ENCODE measurements at places on chromosomes 13 and 19.
A peak's percentile ranks its signal among the peaks of the same experiment; 100 is the strongest.

DNA sequence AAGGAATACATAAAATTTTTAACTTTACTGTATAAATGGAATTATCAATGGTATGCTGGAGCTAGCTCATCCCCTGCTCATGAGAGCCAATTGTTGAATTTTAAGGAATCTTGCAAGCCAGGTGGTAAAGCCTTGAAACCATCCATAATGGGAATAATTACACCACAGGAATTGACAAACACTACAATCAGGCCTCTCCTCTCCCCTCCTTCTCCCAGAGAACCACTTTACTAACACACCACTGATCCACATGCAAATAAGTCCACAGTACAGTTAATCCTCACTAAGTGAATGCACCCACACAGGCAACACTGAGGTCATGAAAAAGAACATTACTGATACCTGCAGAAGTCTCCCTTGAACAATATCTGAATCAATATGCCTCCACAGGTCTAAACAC is 140.5 kb downstream of the KLF12 start:
- DNase-seq: no peak

- DNase-seq: no peak
Measured at GRCh38 chr13:110246530-110246929, 60.4 kb downstream of the COL4A1 start.

DNA sequence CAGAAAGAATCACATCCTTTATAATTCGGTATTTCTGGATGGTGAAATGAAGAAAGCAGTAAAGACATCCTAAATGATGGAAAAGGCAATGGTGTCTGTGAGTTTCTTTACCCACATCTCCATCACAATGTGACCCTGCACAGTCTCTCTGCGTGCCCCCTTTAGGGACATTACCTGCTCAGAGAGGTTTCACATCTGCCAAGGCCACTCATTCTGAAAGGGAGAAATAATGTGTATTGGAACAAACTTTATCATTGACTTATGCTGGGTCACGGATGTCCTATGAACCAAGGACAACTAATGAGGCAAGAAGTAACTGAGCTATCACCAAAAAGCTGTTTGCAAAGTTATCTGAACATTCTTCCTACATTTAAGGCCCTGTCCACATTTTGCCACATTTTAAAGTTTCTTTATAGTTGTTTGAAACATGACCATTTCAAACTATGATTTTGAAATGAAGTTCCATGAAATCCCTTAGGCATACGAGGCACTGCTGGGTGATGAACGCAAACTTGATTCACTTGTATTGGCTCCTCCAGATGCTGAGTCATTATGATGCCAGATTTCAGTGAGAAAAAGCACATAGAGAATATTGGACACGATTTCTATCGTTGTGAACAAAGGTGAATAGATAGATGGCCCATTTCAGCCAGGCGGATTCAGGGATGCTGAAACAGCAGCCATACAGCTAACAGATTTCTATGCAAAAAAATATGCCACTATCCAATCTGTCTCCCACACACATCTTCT is 63.5 kb upstream of the HMGB1 start:
- no peak for DNase-seq

DNA sequence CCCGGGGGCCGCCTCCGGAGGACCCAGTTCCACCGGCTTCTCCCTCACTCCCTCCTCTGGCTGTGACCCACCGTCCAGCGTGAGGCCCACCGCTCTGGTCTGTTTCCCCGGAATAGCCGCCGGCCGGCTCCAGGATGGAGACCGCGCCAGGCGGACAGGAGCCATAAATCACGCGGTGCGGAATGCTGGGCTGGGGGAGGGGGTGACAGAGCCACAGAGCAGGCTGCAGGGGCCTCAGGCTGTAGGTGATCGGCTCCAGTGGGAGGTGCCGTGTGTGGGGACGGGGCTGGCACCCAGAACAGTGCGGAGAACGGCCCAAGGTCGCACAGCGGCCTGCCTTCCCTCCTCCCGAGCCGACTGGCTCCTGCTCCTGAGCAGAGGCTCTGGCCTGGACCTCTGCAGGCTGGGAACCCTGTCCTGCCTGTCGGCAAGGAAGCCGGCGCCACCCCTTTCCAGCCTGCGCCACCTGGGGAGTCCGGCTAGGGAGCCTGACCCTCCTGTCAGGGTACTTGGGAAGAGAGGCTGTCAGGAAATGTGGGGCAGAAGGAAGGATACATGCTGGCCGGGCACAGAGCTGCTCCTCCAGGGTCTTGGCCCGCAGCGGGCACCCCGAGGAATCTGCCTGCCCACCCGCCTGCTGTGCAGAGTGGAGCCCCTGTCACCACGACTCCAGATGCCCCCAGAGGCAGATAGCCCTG is 8.3 kb downstream of the PIAS4 start:
- no peak for DNase-seq

DNA sequence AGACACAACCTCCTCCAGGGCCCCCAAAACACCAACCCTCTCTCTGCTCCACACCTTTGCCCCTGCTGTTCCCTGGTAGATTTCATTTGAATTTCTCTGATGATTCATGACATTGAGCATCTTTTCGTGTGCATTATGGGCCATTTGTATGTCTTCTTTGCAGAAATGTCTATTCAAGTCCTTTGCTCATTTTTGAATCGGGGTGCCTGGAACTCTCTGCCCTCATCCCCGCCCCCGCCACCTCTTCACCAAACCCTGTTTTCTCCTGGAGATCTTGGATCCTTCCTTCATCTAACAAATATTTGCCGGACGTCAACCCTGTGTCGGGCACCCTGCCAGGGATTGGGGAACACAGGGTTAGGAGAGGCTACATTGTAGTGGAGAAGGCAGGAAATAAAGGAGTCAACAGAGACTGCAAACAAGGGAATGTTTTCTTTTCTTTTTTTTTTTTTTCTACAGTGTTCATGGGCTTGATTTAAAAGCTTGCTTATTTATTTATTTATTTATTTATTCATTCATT is 25.5 kb upstream of the SLC1A5 start:
- no peak for DNase-seq

DNA sequence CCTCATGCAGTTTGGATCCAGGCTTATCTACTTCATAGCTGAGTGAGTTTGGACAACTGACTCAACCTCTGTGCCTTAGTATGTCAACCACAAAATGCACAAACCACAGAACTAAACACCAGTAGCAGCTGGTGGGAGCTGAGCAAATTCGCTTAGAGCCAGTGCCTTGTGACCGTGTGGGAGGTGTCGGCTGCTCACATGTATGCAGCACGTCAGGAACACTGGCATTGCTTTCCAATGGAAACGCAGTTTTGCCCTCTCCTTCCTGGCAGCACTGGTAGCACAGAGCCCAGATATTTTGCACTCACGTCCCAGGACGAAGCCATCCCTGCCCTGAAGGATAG is 8.3 kb upstream of the NTN5 start:
- DNase-seq: no peak

DNA sequence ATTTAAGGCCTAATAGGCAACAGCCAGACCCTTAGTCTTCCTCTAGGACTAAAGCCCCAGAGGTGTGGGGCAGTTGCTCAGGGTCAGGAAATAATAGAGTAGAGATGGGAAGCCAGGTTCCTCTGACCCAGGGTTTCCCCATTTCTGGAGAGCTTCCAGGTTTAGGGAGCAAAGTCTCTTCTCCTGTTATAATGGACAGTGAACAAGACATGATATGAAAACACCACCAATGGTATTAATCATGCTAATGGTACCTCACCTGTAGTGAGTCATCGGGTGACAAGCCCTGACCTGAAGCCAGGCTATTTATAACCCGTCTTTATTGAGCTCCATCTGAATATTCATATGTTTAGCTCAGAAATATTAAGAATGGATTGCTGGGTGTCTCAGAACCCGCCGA is 24.6 kb downstream of the BICRA start:
- no peak for DNase-seq

DNA sequence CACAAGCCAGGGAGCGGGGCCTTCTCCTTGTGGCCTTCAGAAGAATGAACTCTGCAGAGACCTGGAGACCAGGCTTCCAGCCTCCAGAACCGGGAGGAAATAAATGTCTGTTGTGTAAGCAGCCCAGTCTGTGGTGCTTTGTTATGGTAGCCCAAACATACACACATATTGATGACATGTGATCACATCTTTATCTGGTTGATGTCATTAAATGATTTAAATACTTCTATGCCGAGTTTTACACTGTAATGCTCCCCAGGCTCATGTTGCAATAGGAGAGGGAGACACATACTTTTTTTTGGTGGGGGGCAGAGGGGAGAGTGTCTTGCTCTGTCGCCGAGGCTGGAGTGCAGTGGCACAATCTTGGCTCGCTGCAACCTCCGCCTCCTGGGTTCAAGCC is 188.0 kb upstream of the IRS2 start:
- DNase-seq: no peak

DNA sequence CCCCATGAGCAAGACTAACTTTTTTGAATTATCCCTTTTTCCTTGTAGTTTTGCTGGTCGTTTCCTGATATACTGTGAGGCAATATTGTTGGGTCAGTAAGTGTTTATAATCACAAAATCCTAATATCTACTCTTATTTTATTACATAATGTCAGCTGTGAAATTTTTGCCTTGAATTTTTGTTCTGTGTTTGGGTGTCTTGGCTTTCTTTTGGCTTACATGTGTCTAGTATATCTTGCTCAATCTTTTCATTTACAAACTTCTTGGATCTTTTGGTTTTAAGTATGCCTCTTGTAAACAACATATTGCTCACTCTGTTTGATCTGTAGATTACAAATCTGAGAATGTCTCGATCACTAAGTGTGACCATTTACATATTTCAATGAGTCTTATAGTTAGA is 330.3 kb upstream of the ARGLU1 start:
- DNase-seq: no peak

DNA sequence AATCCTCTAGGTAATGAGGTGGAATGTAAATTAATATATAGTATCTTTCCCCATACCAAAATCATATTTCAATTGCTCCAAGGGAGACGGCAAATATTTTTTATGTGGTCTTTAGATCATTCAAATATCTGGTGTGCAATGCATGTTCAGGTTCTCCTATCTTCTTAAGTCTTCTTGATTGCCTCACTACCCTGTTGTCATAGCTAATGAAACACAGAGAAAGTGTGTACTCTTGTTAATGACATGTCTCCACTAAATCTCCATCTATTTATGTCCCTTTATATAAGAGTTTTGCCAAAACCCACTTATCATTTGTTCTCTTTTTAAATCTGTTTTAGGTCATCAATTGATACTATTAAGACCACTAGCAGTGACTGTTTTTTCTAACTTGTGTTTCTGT is 6.6 kb downstream of the STARD13 start:
- DNase-seq: no peak

DNA sequence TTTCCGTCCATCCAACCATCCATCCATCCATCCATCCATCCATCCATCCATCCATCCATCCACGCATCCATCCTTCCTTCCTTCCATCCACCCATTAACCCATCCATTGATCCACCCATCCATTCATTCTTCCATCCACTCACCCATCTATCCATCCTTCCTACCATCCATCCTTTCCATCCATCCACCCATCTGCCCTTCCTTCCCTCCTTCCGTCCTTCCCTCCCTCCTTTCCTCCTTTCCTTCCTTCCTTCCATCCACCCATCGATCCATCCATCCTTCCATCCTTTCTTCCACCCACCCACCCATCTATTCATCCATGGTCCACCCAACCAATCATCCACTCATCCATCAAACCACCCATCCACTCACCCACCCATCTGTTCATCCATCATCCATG is 70.1 kb downstream of the MLLT1 start:
- DNase-seq: no peak

DNA sequence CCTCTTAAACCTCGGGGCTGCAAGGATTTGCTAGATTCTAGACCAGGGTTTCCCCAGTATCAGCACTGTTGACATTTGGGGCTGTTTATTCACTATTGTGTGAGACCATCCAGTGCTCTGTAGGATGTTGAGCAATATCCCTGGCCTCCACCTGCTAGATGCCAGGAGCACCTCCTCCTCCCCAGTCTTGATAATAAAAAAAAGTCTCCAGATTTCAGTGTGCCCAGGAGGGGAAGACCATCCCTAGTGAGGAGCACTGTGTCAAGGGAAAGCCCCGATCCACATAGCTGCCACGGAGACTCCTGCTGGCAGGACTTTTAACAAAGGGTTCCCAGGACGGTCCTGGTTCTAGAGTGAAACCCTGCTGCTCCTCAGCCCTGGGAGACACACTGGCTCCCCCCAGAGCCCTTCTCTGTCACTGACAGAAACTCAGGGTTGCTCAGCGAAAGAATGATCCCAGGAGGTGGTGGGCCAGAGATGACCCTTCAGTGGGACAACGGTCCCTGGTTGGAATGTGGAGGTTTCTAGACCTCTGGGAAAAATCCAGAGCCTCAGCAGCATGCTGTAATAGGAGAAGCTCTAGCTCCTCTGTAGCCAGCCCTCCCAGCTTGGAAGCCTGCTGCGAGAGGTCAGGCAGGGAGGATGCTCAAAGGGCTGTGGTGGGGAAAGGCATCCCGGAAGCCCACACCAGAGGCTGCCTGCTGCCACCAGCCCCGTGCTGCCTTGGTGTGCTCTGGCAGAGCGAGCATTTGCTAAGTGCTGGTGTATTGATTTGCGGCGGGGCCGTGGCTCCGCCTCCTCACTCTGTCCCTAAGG is 20.3 kb downstream of the LYL1 start:
- peak; percentile 45 for DNase-seq

DNA sequence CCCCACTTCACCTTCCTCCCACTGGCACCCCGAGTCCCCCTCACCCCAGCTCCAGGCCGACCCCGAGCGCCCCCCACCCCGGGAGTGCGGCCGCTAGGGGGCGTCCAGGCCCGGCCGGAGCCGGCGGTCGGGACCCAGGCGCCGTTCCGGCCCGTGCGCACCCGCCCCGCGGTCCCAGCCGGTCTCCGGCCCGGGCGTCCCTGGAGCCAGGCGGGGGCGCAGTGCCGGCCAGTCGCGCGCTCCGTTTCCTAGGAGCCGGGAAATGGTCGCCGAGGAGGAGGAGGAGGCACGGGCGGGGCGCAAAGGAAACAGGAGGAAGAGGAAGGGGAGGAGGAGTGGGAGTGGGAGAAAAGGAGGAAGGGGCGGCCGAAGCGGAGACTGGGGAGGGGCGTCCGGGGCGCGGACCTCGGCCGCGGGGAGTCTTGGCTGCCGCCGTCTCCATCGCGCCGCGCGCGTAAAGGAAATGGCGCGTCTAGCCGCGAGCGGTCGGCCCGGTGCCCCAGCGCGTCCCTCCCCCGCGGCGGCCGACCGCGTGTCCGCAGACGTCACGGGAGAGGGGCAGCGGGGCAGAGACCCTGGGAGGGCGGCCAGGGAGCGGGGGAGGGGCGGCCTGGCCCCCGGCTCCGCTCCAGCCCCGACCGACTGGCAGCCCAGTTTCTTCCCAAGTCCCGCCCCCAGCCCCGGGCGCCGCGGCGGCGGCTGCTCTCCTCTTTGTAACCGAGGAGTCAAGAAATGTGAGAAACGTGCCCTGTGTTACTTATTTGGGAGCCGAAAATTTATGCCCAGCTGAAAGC is 1.1 kb upstream of the KCTD15 start:
- DNase-seq: peak; percentile 31

DNA sequence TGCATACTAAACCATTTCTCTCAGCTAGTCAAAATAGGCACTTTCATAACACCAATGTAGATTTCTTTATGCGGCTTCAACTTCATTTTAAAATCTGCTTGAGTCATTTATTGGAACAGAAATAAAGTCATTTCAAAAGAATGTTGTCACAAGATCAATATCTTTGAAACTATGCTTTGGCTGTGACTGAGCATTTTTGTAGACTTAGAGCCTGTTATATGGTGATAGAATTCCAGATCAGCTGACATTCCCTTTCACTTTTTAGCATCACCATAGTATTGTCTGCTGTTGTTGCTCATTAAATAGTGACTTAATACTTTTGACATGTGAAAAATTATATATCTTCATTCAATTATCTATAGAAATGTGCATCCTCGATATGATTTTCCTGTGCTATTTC is 279.2 kb upstream of the PRR20A start:
- DNase-seq: no peak
